Activated naive CD8-positive, alpha-beta T cell treated with anti-CD3 and anti-CD28 coated beads, Interleukin-2, amount 50 U/mL, for 24 hours (primary cell): ENCODE measurements at places on chromosomes 2 and 18.

GRCh38 chr2:148642112-148642744 lies 2.3 kb upstream of the EPC2 start:
- H3K36me3 ChIP-seq, result peaks cover 4% of the 10 kb centered on the region
- H3K4me3 ChIP-seq, result no peak overlapping the region
- DNase-seq, result no peak
- H3K27ac ChIP-seq, result no peak overlapping the region
- peaks cover 7% of the 10 kb centered on the region for H3K27me3 ChIP-seq
- peaks cover 28% of the 10 kb centered on the region for H3K4me1 ChIP-seq

- no peaks in the 10 kb centered on the region for H3K4me1 ChIP-seq
- DNase-seq, result no peak
- H3K4me3 ChIP-seq, result no peak overlapping the region
- H3K36me3 ChIP-seq, result no peaks in the 10 kb centered on the region
- no peak overlapping the region for H3K27ac ChIP-seq
Measured at GRCh38 chr2:120385355-120386127, 39.6 kb downstream of the INHBB start.

DNA sequence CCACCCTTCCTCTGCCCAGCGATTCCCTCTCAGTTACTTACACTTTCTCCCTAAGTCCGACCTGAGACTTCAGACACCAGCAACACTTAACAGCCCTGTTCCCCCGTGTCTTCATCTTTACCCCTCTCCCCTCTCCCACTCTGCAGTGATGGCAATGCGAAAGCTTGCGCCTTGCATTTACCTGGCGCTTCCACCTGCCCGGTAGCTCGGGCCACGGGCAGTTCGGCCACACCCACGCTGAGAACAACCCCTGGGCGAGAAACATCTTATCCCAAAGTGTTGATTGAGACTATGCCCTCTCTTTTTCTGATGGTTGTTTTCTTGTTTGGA lies 558 bp downstream of the DNAJC10 start:
- H3K4me1 ChIP-seq, result peaks cover 13% of the 10 kb centered on the region
- peaks cover 11% of the 10 kb centered on the region for H3K36me3 ChIP-seq
- no peak overlapping the region for H3K27ac ChIP-seq
- no peaks in the 10 kb centered on the region for H3K27me3 ChIP-seq
- DNase-seq, result no peak
- no peak overlapping the region for H3K4me3 ChIP-seq

- H3K27me3 ChIP-seq, result no peaks in the 10 kb centered on the region
- H3K4me1 ChIP-seq, result peaks cover 67% of the 10 kb centered on the region
- H3K4me3 ChIP-seq, result peak overlapping the region; percentile 50
- peak; percentile 50 for DNase-seq
- peak overlapping the region; percentile 90 for H3K27ac ChIP-seq
- peaks cover 64% of the 10 kb centered on the region for H3K36me3 ChIP-seq
Measured at GRCh38 chr2:230441227-230441897, 25.4 kb downstream of the SP100 start.

DNA sequence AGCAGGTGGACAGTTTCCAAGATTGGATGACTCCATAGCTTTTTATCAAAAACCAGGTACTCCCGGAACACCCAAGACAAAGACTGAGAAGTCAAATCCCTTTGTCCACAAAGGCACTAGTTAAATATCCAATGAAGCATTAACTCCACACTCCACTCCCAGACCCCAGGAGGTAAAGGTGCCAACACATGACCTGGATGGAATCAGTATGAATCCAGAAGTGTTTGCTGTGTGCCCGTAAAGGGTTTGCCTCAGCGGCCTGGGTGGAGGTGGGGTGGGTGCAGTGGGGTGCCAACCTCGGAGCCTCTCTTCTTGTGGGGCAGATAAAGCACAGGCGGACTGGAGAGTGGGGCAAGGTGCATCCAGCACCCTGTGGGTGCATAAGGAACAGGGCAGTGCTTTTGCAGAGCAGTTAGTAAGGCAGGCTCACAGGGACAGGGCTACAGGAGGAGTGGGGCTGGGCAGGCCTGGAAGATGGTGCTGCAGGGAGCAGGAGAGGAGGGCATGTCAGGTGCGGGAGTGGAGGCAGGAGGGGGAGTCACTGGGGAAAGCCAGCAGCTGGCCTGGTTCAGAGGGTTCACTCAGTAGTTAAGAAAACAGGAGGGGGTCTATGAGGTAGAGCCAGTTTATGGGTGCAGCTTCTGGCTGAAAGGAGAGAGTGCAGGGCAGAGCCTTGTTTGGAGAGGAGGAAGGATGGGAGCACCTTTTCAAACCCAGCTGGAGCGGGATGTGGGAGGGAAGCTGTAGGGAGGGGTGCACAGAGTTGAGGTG lies 208.4 kb upstream of the SMAD2 start:
- peaks cover 52% of the 10 kb centered on the region for H3K27me3 ChIP-seq
- H3K4me1 ChIP-seq, result peaks cover 10% of the 10 kb centered on the region
- no peak for DNase-seq
- H3K4me3 ChIP-seq, result no peak overlapping the region
- no peak overlapping the region for H3K27ac ChIP-seq

DNA sequence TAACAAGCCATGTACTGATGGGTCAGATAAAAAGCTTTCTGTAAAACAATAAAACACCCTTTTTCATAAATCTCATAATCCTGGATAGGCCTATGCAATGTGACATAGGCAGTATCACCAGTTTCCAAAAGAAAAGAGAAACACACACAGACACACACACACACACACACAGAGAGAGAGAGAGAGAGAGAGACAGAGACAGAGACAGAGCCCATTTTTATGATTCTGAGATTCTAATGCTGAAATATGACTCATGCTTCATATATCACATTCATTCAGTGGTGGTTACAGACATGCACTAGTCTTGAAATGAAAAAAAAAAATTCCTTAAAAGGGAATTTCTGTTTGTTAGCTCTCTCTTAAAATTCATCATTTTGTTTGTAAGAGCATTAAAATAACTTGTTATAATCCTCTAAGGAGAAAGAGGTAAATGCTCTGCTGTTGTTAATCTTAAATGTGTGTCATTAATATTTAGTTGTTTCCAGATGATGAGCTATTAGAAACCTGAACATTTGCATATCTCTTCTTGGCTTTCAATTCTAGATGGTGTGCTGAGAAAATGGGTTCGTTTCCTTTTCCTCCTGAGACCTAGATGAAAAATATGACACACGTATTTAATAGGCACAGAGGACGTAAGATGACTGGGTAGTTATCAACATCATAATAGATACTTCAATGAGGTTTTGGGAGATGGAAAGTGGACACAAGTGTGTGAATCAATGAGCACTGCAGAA lies 1598.7 kb upstream of the ACVR2A start:
- H3K27ac ChIP-seq, result no peak overlapping the region
- no peaks in the 10 kb centered on the region for H3K27me3 ChIP-seq
- no peak overlapping the region for H3K4me3 ChIP-seq
- DNase-seq, result no peak

DNA sequence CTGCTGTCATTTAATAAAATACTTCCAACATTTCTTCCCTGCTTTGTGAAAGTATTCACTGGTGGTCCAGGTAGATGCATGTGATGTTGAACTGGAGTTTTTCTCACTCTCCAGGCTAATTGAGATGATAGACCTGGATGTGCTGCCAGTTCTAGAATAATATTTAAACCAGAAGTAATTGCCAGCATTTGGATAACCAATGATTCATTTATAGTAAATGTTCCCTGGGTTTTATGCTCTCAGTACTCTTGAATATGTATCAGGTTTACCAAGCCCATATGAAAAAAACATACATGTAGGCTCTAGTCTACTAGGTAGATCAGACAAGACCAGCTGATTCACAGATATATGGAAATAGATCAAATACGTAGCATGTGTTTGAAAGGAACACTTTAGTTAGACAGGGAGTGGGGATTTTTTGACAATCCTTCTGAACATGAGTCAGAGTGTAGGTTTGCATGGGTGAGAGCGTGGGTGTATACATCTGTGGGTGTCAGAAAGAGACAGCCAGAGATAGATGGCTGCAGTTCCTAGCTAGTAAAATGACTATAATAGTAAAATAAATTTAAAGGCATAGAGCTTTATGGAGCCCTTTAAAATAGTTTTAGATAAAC lies 115.1 kb downstream of the NAB1 start:
- peaks cover 51% of the 10 kb centered on the region for H3K4me1 ChIP-seq
- DNase-seq, result no peak
- no peaks in the 10 kb centered on the region for H3K36me3 ChIP-seq
- peak overlapping the region; percentile 7 for H3K27ac ChIP-seq
- H3K4me3 ChIP-seq, result no peak overlapping the region

DNA sequence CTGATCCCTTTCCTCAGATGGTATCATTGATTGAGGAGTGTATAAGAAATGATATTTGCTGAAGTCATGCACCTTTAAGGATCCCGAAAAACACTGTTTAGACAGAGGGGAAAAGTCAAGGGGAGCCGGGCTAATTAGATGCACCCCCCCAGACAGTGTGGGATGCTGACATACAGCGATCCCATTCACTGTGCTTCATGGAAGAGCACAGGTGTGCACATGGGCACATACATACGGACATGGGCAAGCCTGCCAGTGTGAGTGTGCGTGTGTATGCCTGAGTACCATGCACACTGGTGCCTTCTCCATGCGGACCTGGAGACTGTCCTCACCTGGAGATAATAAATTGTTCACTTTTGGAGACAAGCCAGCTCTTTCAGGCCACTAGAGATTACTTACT lies 22.6 kb downstream of the MEIS1 start:
- no peaks in the 10 kb centered on the region for H3K36me3 ChIP-seq
- H3K27me3 ChIP-seq, result peaks cover 2% of the 10 kb centered on the region
- no peak overlapping the region for H3K4me3 ChIP-seq

- H3K4me3 ChIP-seq, result no peak overlapping the region
- H3K4me1 ChIP-seq, result peaks cover 44% of the 10 kb centered on the region
- no peak for DNase-seq
- H3K27me3 ChIP-seq, result peaks cover 4% of the 10 kb centered on the region
Measured at GRCh38 chr2:190877436-190877835, 3.2 kb upstream of the GLS start.

GRCh38 chr2:236915726-236916125 lies 170.0 kb upstream of the COPS8 start:
- no peak for DNase-seq
- no peak overlapping the region for H3K4me3 ChIP-seq
- H3K4me1 ChIP-seq, result no peaks in the 10 kb centered on the region
- peaks cover 6% of the 10 kb centered on the region for H3K27me3 ChIP-seq
- no peaks in the 10 kb centered on the region for H3K36me3 ChIP-seq
- no peak overlapping the region for H3K27ac ChIP-seq

DNA sequence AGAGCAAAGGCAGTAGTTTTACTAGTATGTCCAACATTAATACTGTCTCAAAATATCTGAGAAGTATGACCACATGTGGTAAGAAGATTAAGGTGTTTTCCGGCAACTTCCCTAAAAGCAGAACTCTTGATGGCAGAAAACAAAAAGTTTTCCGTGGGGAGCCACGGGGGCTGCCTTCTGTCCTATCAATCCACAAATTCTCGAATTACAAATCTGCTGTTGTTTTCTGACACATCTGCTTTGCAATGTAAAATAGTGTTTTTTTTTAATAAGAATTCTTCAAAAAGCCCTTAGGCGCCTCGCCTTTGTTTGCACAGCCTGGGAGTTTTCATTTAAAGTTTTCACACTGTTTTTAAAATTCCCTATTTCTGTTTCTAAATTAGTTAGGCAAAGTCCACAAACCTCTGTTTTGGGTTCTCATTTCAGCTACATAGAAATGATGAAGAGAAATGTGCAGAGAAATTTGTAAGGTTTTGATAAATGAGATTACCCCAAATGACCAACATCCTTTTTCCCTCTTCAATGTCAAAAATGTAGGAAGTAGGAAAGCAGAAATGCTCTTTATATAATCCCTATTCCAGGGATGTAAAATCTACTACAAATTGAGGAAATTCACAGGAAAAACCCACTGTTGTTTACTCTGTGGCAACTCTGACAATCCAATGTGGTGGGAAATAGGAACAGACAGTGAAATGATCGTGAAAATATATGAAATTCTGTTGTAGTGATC lies 385.8 kb downstream of the ZEB2 start:
- H3K27ac ChIP-seq, result no peak overlapping the region
- peaks cover 23% of the 10 kb centered on the region for H3K4me1 ChIP-seq
- H3K4me3 ChIP-seq, result no peak overlapping the region
- no peaks in the 10 kb centered on the region for H3K27me3 ChIP-seq
- H3K36me3 ChIP-seq, result peaks cover 11% of the 10 kb centered on the region

GRCh38 chr2:201233192-201233811 lies 27.0 kb upstream of the CASP8 start:
- peaks cover 59% of the 10 kb centered on the region for H3K4me1 ChIP-seq
- peak overlapping the region; percentile 95 for H3K27ac ChIP-seq
- DNase-seq, result peak; percentile 86
- peaks cover 18% of the 10 kb centered on the region for H3K36me3 ChIP-seq

- H3K36me3 ChIP-seq, result no peaks in the 10 kb centered on the region
- no peaks in the 10 kb centered on the region for H3K27me3 ChIP-seq
- no peaks in the 10 kb centered on the region for H3K4me1 ChIP-seq
- no peak overlapping the region for H3K27ac ChIP-seq
- no peak overlapping the region for H3K4me3 ChIP-seq
Measured at GRCh38 chr18:27604583-27604982, 419.5 kb upstream of the CHST9 start.

- H3K4me1 ChIP-seq, result peaks cover 30% of the 10 kb centered on the region
- peaks cover 14% of the 10 kb centered on the region for H3K27me3 ChIP-seq
- H3K4me3 ChIP-seq, result no peak overlapping the region
- no peaks in the 10 kb centered on the region for H3K36me3 ChIP-seq
Measured at GRCh38 chr2:26811261-26811660, 25.4 kb downstream of the CENPA start.
